BJ (cell line): ENCODE measurements at places on chromosomes 4 and X. TPM values are rescaled to one million over a fixed set of nuclear protein-coding genes. Genes with fewer than 3 reads are reported as not detected.

- no peak for DNase-seq
Measured at GRCh38 chrX:148670277-148670676, 169.9 kb downstream of the AFF2 start.

DNA sequence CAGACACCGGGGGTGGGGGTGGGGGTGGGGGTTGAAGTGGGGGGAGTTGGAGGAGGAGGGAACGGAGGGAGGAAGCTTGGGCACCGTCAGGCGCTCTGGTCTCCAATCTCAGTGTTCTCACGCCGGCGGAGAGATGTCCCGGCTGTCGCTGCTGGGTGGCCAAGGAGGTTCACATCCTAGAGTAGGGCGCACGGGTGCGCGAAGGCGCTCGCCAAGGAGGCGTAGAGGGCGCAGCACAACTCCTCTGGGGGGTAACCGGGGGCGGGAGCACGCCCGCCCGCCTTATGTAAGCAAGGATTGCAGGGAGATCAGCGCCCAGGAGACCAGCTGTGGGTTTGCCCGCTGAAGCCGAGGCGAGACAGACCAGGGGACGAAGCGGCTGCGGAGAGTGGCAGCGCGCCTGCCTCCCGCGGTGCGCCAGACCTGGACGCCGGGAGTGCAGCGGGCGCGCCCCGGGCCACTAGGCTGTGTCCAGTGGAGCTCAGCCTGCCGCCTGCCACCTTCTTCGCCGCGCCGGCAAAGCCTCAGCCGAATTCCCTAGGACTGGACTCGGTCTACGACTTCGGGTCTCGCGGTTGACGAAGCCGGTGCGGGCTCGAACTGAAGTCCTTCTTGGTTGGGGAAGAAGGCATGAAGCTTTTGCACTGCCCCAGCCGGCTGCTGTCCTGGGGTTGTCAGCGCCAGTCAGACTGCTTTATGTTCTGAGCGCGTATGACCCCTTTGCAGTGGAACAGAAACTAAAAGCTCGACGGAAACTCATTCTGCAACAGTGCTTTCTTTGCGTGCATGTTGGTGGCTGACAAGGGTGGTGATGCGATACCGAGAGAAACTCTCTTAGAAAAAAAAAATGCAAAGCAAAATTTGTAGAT is 707 bp upstream of the UNC5C start:
- no peak for DNase-seq

DNA sequence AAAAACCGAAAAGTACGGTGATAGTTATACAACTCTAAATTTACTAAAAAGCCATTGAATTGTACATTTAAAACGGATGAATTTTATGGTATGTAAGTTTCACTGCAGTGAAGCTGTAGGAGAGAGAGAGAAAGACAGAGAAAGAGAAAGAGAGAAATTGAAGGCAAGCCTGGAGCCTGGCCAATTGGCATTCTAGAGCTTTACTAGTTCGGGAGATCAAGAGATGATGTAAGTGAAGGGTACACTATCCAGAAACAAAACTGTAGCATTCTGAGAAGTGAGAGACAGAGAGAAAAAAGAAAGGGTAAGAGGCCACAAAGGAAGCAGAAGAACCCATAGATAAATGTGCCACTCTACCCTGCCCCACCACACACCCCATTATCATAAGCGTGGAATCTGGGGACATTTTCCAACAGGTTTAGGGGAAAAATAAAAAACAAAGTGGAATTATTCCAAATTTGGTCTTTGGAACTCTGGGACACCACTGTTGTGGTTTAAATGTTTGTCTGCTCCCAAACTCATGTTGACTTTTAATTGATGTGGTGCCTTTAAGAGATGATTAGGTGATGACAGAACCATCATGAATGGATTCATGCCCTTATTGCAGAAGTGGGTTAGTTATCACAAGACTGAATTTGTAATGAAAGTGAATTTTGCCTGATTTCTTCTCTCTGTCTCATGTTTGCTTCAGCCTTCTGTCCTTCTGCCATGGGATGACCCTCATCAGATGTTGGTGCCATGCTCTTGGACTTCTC is 123.0 kb upstream of the PLS3 start:
- DNase-seq = no peak

Gene GABRA4
- polyA plus RNA-seq = not detected in 2 replicates

Gene CCDC110
- polyA plus RNA-seq = not detected in 2 replicates
